ENCODE measurements at places on chromosomes 13 and 19.
A peak's percentile ranks its signal among the peaks of the same experiment; 100 is the strongest.

DNA sequence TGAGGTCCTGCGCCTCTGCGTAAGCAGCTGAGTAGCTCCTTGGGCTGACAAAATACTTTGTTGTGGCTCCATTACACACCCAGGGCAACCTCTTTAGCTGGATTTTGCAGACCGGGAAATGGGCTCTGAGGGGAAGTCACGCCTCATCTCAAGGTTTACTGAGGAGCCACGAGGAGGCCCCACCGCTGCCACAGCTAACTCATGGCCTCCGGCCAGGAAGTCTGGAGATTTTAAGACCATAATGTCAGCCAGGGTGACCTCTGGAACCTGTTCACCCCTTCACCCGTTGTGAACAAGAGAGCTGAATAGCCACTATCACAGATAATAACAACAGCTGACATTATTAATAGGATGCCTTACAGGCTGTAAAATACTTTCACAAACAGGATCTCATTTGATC, 351.3 kb upstream of the TMTC4 start:
- no peak for DNase-seq

DNA sequence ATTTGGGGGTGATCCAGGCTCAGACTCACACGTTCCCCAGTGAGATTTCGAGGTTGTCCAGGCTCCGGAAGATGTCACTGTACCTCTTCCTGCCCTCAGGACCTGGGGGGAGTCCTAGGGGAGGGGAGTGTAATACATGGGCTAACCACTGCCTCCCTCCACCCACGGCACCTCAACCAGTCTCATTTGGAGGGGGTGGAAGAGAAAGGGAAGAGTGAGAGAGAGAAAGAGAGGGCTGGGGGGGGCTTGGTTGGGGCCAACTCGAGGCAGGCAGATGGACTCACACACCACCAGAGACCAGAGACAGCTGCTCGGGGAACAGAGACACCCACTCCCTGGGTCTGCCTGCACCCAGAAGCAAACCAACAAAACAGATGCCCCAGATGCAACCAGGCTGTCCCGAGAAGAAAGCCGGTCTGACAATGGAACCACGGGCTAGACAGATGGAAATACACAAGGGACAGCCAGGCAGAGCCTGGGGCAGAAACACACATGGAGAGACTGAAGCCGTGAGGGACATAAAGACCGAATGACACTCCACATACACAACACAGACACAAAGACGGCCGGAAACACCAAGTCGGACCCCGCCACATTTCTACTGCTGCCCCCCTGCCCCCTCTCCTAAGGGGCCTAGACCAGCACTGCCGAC, 825 bp downstream of the GMIP start:
- DNase-seq = peak; percentile 42

DNA sequence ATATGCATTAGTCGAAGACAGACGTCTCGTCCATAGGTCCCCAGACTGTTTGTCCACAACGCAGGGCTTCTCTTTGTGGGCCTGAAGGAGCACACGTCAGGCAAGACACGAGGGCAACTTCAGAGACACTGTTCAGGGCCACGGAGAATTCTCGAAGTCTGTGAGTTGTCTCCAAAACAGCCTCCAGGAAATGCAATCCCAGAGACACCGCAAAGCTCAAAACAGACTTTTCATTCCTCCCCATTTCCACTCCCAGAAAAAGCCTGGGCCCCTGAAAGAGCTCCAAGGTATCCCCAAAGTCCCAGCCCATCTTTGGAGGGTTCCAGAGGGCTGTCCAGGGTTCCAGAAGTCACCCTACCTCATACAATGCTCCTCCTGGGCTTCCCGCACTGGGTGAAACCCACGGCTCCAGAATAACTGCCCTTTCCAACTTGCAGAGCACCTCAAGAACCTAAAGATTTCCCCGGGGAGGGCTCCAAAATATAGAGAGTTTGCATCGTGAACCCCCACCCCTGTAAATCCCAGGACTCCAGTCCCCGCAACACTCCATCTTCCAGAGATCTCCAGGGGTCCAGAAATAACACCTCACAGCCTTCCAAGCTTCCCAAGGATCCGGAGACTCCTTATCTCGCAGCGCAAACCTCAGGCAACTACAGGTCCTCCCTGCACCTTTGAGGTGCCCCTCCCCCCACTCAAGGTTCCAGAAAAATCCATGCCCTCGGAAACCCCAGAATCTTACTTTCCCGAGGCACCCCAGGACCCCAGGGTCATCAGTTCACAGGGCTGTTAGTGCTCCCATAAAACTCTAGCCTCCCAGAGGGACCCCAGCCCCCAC, 687 bp upstream of the FTL start:
- DNase-seq = peak; percentile 25

GRCh38 chr13:56986121-56986520, 154.6 kb upstream of the PRR20A start:
- no peak for DNase-seq

GRCh38 chr13:111395511-111396393, 75.3 kb downstream of the TEX29 start:
- DNase-seq = no peak

DNA sequence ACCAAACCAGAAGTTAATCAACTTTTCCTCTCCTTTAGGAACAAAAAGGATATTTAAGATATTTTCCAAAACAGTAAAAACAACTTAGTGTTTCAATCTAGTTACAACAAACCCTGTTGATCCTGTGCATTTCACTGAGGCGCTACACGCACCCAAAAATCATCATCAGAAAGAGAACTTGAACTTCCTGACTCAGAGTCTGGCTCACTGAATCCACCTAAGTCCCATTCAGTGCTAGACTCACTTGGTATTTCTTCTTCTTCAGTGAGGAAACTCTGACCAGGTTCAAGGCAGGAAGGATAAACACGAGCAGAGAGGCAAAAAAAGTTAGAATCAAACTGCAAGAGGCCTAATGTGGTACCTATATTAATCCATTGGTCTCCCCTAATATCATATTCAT, 2.2 kb downstream of the KBTBD6 start:
- DNase-seq = peak; percentile 24

GRCh38 chr19:42199440-42200115, 17.9 kb downstream of the DEDD2 start:
- DNase-seq = peak; percentile 78

- DNase-seq = no peak
Measured at GRCh38 chr19:35100588-35101533, 14.8 kb upstream of the FXYD3 start.

- no peak for DNase-seq
Measured at GRCh38 chr19:54444737-54445136, 4.3 kb upstream of the LENG8 start.

DNA sequence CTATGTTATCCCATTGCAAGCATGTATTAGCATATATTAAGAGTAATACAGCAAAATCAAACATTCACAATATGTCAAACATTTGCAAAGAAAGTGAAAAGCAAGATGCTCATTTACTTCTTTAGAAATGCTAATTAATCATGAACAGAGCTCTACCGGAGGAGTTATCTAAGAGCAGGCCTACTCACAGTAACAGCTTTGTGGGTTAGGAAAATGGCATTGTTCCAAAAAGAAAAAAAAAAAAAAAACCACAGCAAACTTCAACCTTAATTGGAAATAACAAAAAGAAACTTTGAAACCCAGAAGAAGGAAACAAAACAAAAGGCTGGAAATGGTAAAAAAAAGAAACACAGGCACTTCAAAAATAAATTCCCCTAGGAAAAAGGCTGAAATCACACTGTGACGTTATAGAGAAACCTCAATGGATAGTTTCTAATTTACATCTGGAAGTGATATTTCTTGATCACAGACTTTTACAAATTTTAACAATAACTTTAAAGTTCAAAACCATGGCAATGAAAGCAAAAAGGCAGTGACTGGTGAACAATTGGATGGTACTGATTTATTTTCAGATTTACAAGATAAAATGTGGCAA, 1236.8 kb upstream of the SPRY2 start:
- no peak for DNase-seq

- peak; percentile 19 for DNase-seq
Measured at GRCh38 chr19:47430041-47430802, 10.9 kb upstream of the MEIS3 start.

DNA sequence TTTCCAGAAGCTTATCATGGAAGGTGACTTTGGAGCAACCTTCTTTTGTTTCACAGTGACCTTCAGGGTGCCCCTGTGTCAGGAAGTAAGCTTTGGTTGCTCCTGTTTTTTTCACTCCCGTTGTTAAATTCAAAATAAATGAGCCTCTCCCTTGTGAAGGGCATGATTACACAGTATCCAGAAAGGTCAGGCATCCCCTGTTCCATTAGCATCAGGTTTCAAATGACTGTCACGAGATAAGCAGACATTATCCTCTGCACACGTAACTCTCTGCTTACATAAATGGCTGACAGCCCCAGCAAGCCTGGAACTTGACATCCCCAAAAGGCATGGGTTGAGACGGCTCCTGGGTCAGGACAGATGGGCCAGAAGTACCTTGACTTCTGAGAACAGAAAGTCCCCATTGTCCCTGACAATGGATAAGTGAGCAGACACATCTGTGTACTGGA, 52.0 kb downstream of the RAB20 start:
- DNase-seq = no peak

GRCh38 chr19:19405971-19406877, 749 bp downstream of the GATAD2A start:
- DNase-seq = peak; percentile 34

DNA sequence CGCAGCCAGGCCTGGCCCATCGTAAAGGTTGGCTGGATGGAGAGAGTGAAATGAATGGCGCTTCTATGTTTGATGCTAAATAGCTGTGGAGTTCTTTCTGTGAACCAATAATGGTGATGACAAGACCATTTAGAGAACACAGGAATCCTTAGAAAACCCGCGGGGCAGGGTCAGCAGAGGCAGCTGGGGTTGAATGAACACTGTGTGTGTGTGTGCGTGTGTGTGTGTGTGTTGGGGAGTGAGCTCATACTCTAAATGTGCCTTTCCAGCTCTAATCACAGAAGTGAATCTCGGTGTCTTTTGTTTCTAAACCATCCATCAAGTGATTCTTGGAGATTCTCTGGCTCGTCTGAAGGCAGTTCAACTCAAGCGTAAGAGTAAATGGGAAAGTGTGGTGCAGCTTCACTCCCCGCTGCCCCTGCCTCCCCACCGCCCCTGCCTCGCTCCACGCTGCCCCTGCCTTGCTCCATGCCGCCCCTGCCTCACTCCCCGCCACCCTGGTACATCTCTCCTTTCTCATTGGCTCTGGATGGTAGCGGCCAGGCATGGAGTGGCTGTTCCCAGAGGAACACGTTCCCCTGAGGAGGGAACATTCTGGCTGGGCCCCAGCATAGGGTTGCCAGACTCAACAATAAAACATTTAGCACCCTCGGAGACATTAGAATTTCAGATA, 21.2 kb downstream of the TMPRSS9 start:
- DNase-seq = no peak

- DNase-seq = no peak
Measured at GRCh38 chr13:89827552-89827951, 1519.9 kb upstream of the MIR17HG start.

DNA sequence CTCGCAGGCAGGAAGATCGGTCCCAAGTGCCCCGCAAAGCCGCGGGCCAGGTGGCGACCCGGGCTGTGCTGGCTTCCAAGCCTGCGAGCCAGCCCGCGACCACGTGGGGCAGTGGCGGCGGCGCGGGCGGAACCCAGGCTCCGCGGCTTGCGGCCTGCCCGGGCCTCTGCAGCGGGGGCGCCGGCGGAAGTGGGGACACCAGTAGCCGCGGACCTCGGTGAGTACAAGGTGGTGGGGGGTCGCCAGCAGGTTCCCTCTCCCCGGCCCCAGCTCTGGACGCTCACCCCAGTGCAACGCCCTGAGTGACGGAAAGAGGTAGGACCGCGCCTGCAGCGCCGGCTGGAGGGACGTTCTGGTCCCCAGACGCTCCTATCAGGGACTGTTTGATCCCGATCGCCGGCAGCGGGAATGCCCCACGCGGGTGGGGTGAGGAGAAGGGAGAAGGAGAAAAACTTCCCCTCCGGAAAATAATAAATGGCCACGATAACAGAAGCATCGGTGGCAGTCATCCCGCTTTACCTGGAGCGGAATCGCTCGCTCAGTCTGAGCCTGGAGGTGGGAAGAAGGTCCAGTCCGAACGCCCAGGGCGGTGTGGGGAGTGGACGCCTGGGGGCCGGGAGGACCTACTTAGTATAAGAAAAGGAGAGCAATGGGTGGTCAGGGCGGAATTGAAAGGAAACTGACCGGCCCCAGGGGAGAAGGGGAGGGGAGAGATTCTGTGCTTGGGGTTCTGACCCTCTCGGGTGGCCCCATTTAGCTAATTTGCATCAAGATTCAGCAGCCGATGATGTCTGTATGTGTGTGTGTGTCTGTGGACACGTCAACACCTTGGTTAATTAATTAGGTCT, at the start of gene GEMIN7:
GEMIN7 (plus strand) TSS at position 198 of the 848 bp plus-strand sequence. CDS start 10,855 bp downstream, outside the sequence.
- DNase-seq = peak; percentile 84

GRCh38 chr19:8001995-8002849, 3.2 kb downstream of the ELAVL1 start:
- peak; percentile 87 for DNase-seq

GRCh38 chr13:59364641-59365085, 799.1 kb downstream of the DIAPH3 start:
- no peak for DNase-seq

- no peak for DNase-seq
Measured at GRCh38 chr19:16012552-16012951, 63.7 kb upstream of the TPM4 start.

GRCh38 chr19:17758515-17758914, 7.2 kb downstream of the FCHO1 start:
- DNase-seq = no peak

DNA sequence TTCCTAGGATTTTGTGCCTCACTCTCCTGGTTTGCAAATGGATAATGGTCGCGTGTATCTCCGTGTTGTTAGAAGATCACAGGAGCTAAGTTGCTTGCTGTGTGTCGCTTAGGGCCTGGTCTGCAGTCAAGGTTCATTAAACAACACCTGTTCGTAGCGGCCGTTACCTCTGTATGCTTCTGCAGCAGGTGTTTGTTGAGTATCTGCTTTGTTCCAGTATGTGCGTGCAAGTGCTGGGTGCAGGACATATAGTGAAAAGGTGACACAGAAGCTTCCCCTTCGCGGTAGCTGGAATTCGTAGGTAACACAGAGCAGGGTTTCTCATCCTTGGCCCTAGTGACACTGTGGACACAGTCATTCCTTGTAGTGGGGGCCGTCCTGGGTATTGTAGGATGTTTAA, 5.4 kb downstream of the MED25 start:
- DNase-seq = no peak

DNA sequence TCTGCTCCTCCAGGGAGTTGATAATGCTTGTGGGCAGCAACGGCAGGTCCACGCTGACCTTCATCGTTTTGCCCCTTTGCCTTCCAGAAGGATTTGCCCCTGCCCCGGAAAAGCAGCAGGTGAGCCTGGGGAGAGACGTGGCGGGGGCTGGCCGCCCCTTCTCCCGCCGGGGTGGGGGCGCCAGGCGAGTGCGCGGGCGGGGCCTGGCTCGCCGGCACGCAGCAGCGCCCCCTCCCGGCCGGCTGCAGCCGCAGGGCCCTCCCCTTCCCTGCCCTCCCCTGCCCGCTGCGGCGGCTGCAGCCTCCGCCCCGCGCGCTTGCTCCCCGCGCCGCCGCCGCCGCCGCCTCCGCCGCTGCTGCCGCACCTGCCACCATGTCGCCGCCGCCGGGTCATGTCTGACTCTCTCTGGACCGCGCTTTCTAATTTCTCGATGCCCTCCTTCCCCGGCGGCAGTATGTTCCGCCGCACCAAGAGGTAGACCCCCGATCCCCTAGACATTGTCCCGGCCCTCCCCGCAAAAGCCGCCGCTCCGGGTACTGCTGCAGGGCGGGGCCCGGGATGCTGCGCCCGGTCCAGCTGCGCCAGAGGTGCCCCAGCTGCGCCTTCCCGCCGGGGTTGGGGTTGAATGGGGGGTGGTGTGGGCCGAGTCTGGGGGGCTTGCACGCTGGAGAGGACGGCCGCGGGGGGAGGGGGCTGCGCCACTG, at the start of gene MAST1:
MAST1 (plus strand) TSS at position 334 of the 704 bp plus-strand sequence; CDS start at position 392, 58 bp downstream.
- DNase-seq = no peak

- DNase-seq = no peak
Measured at GRCh38 chr13:109593230-109593629, 193.2 kb downstream of the IRS2 start.
